Upper lobe of left lung (tissue), 6 donors: ENCODE measurements at places on chromosomes 3 and 15.
A peak's percentile ranks its signal among the peaks of the same experiment; 100 is the strongest.

- DNase-seq = peak; percentile 83
Observed at GRCh38 chr3:194369522-194370279, at the start of gene LRRC15. Gene LRRC15, minus strand, starts transcription at chr3:194369743. Its CDS starts 8,700 bp downstream, at chr3:194361043.

- no peak for DNase-seq
Observed at GRCh38 chr15:29970402-29970695, 112.4 kb upstream of the GOLGA8J start.

DNA sequence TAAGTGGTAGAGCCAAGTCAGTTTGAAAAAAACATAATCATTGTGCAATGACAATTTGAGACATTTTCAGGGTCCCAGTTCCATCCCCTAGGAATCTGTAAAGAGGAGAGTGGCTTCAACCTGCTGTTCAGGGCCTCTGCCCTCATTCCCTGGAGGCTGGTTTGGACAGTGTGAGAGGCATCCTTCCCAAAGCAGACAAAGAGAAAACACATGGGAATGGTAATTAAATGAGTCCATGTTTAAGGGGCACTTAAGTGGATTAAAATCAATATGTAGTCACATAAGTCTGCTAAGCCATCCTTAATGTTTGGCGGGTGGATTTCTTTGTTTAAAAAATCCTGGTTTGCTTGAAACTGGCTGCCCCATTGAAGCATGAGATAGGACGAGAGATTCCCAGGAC is 146.3 kb upstream of the CTDSPL start:
- DNase-seq = no peak

GRCh38 chr3:53493595-53493962 is 832 bp upstream of the CACNA1D start:
- DNase-seq = no peak

GRCh38 chr3:147139341-147139740 is 267.0 kb downstream of the ZIC4 start:
- no peak for DNase-seq

- DNase-seq = no peak
Observed at GRCh38 chr3:8460050-8460708, 41.4 kb upstream of the LMCD1 start.

DNA sequence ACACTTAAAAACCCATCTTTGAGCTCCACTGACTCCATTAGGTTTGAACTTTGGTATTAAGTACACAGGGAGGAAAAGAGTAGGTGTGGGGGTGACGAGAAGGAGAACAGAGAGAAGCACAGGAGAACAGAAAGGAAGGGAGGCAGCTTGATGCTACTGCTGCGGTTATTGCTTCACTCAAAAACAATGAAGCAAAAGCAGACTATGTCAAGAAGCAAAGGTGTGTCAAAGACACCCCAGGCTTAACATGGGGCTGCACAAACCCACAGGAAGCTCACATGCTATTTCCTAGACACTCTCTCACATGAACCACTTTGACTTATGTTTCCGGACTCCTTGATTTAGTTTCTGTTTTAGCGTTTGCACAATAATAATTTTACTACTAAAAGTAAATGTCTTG is 961.0 kb upstream of the CFAP20DC start:
- DNase-seq = no peak

DNA sequence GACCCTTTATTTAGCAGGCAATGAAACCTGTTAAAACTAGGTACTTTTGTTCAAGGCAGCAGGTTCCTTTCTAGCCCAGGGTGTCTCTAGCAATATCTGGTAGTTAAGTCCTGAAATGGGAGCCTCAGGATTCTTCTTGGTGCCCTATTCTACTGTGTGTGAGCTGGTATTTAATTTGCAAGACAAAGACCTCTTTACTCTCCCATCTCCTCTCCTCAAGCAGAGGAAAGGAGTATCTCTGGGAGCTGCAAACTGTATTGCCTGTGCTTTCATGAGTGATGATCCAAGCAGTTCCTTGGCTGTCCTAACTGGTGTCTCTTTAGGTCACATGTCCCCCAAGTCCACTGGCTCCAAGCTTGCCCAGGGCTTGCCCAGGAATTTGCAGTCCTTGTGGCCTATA is 188.2 kb downstream of the SI start:
- DNase-seq = no peak

DNA sequence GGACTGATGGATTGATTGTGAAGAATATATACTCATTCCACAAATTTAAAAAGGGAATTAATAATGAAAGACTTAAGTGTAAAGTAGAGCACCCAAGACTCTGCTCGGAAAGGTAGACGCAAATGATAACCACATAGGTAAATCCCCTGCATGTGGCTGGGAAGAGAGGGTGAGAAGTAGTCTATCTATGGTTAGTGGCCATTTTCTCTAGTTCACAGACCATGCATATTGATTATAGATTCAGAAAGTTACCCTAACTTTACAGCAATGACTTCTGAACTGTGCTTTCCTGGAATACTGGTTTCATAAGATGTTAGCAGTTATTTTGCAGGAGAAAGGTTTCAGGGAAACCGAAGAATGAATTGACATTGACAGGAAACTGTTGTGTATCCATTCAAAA is 51.7 kb downstream of the CASR start:
- no peak for DNase-seq

DNA sequence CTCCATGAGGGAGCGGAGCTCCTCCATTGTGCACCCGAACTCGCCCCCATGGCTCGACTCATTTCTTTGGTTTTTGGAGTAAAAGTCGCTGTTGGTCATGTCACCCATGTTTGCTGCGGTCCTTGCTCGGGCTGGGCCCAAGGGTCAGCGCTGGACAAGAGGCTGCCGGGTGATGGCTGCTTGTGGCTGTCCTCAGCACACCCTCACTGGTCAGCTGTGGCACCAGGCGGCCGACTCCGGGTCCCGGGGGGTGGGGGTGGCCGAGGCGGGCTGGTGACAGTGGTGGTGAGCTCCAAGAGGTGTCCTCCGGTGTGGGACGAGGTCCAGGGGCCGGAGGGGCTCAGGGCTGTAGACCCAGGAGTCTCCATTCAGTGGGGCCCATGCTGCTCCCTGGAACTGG is 56.0 kb downstream of the ATP2B2 start:
- peak; percentile 75 for DNase-seq

DNA sequence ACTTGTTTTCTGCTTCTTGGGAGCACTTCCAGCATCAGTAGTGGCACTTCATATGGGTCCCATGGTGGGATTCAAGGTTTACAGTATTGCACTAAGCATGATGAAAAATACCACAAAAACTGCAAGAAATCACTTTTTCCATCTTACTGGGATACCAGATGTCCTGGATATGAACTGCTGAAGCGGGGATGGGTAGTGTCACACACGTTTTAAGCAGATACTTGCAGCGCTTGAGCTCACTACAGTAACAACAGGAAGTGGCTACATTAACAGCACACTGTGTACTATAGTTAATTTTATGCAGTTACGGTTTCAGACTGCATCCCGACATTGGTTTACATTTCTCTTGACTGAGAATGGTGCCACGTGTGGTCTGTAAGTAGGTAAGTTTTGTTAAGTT is 3.5 kb upstream of the ISG20 start:
- DNase-seq = no peak

DNA sequence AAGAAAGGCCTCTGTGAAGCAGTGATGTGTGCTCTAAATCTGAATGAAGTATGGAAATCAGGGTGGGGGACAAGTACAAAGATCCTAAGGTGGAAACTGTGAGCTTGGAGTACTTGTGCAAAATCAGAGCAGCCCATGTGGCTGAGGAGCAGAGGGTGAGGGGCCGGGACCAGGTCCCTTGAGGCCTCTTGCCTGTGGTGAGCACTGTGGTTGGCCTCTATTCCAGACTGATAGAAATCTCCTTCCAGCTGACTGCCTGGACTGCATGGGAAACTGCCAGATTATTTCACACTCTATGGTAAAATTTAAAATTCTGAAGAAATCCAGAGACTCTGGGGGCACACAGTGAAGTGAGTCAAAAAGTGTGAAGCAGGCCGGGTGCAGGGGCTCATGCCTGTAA is 81.4 kb downstream of the TM4SF4 start:
- no peak for DNase-seq

DNA sequence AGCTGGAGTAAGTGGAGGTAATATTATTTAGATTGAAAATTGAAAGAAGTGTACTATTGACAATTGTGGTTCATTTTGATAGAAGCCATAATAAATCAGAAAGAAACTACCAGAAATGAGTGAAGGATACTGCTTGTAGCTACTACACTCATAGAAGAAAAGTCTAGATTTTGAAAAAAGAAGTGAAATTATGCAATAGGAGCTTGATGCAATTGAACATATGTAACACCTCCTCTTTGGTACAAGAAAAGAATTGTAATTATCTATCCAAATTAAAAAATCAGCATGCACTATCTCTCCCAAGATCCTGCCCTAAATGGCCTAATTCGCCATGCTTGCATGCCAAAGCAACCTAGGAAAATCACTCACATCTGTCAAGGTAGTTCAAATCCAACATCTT is 51.1 kb upstream of the CD200R1L start:
- DNase-seq = no peak

- no peak for DNase-seq
Observed at GRCh38 chr15:83992324-83993031, 243.1 kb upstream of the GOLGA6L4 start.

DNA sequence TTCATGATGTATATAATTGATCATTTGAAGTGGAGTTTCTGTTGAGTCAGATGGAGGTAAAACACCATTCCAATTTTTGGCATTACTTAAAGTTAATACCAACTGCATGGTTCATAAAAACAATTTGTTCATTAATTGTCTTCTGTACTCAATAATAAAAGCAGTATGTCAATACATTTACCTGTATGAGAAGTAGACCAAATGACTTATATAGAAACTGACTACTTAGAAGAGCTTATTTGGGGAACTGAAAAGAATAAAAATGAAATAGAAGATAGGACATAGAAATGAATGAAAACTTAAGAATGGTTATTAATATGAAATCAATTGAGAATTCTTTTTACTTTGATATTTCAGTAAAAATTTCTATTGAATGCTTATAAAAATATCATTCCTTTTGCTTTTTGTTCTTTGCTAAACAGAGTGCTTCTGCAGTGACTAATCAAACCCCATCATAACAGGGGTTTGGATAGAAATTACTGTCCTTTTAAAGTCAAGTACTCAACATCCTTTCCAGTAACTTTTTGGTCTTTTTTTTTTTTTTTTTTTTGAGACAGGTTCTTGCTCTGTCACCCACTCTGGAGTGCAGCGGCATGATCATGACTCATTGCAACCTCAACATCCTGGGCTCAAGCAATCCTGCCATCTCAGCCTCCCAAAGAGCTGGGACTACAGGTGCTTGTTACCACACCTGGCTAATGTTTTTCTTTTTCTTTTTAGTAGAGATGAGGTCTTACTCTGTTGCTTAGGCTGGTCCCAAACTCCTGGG is 6.5 kb upstream of the CRYBG3 start:
- DNase-seq = no peak

DNA sequence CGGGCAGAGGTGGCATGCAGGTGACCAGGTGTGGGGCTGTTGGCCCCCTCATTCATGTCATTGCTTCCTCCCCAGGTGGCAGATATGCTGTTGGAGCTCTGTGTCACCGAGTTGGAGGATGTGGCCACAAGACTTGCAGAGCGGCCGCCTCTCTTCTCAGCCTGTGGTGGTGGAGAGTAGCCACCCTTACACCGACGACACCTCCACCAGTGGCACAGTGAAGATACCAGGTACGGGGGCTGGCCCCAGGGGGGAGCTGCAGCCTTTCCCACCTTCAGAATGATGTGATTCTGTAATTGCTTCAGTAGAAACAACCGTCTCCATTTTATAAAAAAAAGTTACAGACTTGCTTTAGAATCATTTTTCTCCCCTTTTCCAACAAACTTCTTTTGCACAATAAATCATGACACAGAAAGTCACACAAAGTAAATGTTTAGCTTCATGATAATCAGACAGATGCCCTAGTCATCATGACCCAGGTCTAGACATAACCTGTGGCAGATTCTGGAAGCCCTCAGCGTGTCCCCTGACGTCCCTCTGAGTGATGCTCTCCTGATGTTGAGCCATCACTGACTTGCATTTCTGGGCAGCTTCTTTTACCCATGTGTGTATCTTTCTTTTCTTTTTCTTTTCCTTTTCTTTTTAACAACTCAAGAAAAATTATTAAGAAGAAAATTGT is 76.0 kb upstream of the FAN1 start:
- DNase-seq = no peak

GRCh38 chr3:172816968-172817367 is 66.4 kb downstream of the ECT2 start:
- no peak for DNase-seq

DNA sequence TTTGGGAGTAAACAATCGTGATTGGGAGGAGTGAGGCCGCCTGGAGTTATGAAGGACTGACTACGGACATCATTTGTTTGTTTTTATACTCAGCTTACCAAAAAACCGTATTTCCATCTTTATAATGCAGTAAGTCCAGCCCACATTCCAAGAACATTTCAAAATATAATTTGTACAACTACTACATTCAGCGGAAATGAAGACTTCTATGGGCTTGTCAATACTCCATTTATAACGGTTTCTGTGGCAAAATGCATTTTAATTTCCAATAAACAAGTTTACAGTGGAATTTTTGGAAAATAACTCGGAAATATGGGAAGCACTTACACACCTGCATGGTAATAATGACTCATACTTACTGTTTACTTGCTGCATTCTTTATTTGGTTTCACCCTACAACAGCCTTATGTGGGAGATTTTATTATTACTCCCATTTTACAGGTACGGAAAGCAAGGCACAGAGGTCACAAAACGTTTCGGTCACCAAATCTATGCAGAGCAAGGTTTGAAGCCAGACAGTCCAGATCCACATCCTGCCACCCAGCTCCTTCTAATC is 62.3 kb downstream of the LDHAL6B start:
- DNase-seq = no peak

DNA sequence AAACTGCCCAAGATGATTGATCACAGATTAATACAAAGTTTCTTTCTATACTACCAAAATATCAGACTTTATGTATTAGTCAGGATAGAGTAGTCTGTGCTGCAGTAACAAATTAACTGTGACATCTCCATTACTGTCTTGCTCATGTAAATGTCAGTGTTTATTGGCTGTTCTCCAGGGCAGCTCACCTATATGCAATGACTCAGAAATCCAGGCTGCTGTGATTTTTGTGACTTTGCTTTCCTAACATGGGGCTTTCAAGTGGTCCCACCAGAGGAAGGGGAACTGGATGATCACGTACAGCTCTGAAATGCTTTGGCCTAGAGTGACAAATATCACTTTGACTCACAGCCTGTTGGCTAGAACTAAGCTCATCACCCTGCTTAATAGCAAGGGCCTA is 12.9 kb downstream of the PLS1 start:
- no peak for DNase-seq

GRCh38 chr3:155462672-155463071 is 169.2 kb upstream of the STRIT1 start:
- DNase-seq = no peak

- no peak for DNase-seq
Observed at GRCh38 chr15:70907784-70908471, 15.3 kb downstream of the LRRC49 start.

GRCh38 chr3:30677347-30677685 is 70.9 kb downstream of the TGFBR2 start:
- no peak for DNase-seq

DNA sequence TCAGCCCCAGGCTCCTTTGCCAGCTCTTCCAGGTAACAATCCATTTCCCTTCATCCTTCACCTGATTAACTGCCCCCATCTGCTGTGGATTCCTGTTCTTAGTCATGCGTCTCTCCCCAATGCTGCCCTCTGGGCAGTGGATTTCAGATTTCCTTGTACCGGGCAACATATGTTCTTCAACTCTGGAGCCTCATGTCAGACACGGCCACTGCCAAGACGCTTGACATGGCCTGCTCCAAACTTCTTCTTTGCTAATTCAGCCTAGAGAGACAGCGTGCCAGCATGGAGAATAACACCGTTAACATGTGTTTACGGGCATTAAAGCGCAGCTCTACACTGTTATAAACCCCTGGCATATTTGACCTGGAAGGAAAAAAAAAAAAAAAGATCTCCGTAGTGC is 1035.1 kb upstream of the NR2F2 start:
- DNase-seq = no peak
